Uterus (tissue), 4 donors: ENCODE measurements at places on chromosomes 2 and 18.

DNA sequence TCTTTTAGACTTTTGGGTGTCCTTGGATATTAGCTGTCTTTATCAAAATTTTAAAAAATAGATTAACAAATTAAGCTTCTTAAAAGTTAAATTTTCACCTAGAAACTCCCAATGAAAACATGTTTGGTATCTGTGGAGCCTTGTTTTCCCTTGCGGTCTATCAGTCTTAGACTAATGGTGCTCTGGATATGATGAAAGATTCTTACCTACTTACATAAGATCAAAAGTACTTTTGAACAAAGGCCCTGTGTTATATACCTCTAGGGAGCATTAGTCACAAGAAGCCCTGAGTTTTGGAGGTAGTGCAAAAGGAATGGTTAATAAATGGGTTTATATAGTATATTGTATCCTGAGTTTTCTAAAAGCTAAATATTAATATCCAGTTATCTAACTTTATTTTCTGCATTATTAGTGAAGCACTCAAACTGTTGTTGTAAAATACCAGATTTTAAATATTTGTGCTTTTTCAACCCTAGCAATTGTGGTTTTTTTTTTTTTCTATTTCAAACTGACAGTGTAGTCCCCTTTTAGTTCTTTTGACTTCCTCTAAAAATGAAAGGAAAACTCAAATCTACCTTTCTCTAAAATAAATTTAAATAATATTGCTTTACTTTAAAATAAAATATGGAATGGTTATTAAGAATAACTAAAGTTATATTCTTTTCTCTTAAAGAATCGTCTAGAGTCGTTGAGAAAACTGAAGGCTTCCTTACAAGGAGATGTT is 18.1 kb downstream of the NDC80 start:
- DNase-seq = no peak

DNA sequence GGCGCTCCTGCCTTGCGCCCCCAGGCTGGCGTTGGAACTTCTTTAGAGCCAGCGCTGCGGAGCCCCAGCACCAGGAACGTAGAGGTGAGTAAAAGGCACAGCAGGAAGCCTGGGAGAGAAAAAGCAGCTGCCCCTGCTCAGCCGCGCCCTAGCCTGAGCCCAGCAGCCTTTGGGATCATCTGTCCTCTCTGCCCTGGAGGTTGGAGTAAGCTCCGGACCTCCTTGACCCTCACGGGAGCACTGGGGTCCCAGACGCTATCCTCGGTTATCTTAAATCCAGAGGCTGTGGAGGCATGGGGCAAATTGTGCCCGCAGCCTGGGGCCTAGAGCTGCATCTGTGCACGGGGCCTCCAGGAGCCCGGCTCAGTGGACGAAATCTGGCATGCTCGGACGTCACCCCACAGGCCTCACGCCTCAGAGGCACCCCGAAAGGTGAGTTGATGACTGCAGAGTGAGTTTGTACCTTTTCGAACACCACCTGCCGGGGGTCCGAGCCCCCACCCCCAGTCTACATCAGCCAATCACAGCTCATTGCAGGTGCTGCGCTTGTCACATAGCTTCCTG is 1.6 kb upstream of the SLC66A2 start:
- DNase-seq = no peak

GRCh38 chr2:238955648-238956531 is 108.0 kb downstream of the TWIST2 start:
- peak; percentile 17 for DNase-seq

DNA sequence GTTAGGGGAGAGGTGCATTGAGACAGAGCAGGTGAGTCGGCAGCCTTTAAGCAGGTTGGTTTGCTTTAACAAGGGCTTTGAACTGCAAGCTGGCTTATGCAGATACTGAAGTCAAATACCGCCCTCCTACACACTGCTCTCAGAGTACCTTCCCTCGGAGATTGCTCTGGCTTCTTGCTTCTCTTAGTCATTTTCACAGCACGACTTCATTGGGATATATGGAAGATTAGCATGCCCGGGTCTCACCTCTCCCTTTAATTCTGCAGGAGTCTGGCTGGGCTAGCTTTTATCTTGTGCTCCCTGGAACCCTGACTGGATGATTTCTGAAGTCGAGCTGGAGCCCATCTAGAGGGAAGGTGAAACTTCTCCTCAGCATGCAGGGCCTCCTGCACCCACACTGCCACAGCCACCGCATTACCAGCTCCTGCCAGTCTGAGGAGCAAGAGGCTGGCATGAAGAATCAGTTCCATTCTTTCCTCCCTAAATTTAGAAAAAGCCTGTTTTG is 395.5 kb upstream of the HNRNPA3 start:
- DNase-seq = no peak

DNA sequence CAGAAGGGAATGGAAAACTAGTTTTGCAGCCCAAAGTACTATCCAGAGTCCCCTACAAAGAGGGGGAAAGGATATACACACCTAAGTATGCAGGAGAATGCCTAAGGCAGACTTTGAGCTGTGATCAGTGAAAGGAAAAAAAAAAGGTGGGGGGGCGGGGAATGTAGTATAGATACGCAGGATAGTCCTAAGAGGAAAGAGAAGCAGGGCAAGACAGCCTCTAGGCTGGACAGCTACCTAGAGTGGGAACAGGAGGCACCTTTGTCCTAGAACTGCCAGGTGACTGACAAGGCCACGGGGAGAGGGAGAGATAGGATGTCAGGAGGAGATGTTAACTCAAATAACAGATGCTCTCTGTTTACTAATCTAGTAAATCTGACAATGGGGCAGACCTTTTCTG is 6.0 kb downstream of the REEP1 start:
- DNase-seq = no peak

DNA sequence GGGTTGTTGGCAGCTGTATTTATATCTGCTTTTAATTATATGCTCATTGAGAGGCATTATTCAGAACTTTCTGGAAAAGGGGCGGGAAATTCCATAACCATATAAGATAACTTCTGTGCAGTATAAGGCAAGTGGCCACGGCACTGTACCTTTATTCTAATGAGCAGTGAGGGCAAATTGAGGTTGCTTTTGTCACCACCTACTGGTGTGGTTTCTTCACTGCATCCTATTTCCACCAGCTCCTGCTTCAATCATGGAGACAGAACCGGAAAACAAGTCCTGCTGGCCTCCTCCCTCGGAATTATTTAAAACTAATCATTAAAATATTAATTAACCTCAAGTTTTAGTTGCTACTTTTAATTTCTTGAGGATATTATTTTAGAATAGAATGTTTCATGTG is 759.4 kb downstream of the CBLN2 start:
- DNase-seq = no peak

- no peak for DNase-seq
Measured at GRCh38 chr2:65782186-65782585, 349.8 kb upstream of the SPRED2 start.

- no peak for DNase-seq
Measured at GRCh38 chr2:61537277-61537949, 743 bp downstream of the XPO1 start.
